ENCODE measurements at places on chromosomes 6 and 20. TPM values are rescaled to one million over a fixed set of nuclear protein-coding genes. Genes with fewer than 3 reads are reported as not detected.

GRCh38 chr20:20530428-20531151 lies 162.7 kb downstream of the INSM1 start:
- no peak for DNase-seq

- no peak for DNase-seq
Measured at GRCh38 chr6:138685257-138685656, 88.3 kb upstream of the CCDC28A start.

GRCh38 chr6:13417431-13417830 lies 70.0 kb downstream of the GFOD1 start:
- no peak for DNase-seq

DNA sequence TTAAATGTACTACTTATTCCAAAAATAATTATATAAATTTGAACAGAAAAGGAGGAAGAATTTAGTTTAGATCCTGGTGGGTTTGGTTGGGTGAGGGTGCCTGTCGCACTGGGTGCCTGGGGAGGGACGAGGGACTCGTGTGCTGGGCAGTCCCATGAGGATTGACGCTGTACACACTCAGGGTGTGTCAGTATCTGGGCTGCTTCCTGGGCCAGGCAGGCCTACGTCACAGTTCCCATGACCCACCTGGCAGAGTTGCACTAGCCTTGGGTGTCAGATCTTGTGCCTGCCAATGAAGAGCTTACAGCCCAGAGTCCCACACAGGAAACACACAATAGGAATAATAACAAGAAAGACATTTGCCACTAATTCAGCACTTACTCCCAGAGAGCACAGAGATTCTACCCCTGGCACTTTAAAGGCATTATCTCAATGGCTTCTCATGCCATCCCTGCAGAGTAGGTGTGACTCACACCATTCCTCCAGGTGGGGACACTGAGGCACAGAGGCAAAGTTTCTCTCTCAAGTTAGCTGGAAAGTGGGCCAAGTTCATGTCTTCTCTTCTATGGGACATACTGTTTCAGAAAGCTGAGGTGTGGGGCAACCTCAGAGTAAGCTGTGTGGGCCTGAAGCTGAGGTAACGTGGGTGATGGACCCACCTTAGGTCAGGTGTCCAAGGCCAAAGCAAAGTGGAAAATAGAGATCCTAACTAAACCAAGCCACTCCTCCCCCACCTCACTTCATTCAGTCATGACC lies 1.3 kb upstream of the SDCBP2 start:
- no peak for DNase-seq

C20orf202 gene
- not detected for total RNA-seq

DNA sequence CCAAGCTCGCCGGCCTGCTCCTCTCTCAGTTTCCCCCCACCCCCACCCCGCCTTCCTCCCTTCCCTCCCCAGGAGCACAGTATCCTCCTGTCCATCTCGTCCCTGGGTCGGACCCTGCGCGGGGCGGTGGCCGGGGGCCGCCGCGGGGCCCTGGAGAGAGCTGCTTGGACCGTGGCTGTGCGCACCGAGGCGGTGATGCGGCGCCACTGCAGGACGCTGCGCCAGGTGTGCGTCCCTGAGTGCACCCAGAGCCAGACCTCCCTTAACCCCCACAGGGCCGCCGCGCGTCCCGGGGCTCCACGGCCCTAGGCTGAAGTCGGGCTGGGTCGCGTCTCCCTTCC lies 2.2 kb downstream of the C20orf204 start:
- no peak for DNase-seq

GRCh38 chr20:37693242-37693634 lies 592 bp upstream of the CTNNBL1 start:
- peak; percentile 23 for DNase-seq

GRCh38 chr6:37543361-37543760 lies 43.7 kb upstream of the CCDC167 start:
- DNase-seq, result no peak

GRCh38 chr20:51995551-51995951 lies 193.2 kb upstream of the SALL4 start:
- DNase-seq, result no peak

- DNase-seq, result no peak
Measured at GRCh38 chr6:108768792-108769524, 79.3 kb upstream of the ARMC2 start.

- no peak for DNase-seq
Measured at GRCh38 chr6:157267109-157267611, 56.2 kb downstream of the TMEM242 start.

GNMT gene
- total RNA-seq, result not detected

- peak; percentile 38 for DNase-seq
Measured at GRCh38 chr20:688809-689212, 13.2 kb upstream of the SCRT2 start.

- DNase-seq, result no peak
Measured at GRCh38 chr6:33964387-33964786, 160.6 kb upstream of the MLN start.

- DNase-seq, result no peak
Measured at GRCh38 chr20:44694159-44694558, 21.0 kb upstream of the CCN5 start.

- no peak for DNase-seq
Measured at GRCh38 chr6:112114577-112115223, 27.3 kb downstream of the FAM229B start.

DNA sequence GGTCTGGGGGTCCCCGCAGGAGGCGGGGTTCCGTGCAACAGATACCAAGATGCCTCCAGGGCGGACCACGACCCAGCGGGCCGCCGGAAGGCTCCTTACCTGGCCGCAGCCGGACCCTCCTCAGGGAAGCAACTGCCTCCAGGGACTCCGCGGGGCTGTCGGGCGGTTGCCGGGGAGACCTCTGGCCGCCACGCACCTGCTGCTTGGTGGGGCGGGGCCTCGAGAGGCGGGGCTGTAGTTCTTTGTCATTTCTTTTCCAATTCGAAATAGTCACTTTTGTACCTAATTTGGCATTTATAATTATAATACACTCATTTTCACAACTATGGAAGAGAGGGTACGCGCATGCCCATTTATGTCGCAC lies 647 bp downstream of the AK9 start:
- DNase-seq, result peak; percentile 22

DNA sequence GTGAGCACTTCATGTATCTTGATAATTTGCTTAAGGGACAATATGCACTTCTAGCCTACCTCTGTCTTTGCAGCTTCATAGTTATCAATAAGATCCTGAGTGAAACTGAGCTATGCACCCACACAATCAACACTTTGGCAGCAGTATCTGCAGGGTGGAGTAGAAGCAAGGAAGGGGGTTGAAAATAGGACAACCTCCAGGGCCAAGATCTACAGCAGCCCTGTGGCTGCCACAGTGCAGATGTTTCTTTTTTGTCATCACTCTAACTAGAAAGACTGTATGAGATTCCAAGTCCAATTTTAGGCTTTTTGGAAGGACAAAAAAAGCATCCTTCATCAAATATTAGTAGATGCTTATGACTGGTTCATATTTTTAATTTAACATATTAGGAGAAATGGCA lies 336.1 kb upstream of the CITED2 start:
- no peak for DNase-seq

DNA sequence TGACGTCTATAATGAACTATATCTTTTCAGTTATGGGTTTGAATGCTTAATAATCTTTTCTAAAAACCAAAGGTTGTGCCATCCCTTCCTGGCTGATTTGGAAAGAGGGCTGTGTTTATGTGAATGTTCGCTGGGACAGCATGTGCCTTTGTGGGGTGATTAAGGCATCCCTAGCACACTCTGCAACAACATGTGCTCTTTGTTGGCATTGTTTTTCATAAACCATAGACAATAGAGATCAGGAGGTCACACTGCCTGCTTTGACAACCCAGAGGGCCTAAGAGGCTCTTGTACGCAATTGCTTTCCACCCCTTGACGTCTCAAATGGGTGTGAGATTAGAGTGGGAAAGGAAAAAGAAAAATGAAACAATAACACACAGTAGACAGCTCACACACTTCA lies 116.0 kb downstream of the LRRC1 start:
- DNase-seq, result no peak

GRCh38 chr6:165729307-165729936 lies 66.4 kb upstream of the PDE10A start:
- no peak for DNase-seq

- peak; percentile 28 for DNase-seq
Measured at GRCh38 chr6:56022678-56023077, 147.3 kb upstream of the BMP5 start.

DNA sequence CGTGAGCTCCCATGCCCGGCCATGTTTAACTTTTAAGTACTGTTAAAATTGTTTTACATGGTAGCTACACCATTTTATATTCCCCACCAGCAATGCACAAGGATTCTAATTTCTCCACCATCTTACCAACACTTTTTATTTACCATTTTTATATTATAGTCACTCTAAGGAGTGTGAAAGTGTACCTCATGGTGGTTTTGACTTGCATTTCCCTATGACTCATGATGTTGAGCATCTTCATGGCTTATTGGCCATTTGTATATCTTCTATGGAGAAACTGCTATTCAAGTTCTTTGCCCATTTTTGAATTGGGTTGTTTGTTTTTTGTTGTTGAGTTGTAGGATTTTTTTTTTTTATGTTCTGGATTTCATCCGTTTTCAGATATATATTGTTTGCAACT lies 15.6 kb upstream of the BPHL start:
- peak; percentile 31 for DNase-seq

METTL24 gene
- not detected for total RNA-seq

DNA sequence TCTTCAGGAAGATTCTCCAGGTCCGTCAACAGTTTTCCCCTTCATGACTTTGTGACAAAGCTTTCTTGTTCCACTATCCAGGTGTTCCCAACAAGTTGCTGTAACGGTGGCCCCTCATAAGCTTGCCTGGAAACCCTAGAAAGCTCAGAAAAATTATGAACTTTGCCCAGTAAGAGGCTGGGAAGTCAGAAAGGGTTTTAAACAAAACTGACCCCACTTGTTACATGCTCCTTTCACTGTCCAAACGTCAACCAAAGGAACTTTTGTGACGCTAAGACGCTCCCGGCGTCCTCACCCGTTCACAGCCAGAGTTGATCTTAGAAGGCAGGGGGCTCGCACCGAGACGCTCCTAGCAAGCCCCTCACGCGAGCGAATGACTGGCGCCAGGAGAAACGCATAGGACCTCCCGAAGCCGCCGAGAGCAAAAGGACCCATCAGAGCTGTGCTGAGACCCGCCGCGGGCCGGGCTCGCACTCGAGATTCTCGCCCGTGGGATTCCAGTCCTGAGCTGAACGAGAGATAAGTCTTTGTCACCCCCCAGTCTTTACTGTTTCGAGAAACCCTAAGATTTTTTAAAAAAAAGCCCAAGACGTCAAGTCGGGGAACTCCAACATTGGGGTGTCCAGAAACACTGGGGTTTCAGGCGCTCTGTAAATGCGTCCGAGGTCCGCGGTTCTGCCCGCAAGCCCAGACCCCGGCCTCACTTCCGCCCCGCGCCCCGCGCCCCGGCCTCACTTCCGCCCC lies 544 bp upstream of the ACAT2 start:
- DNase-seq, result peak; percentile 20
